Activated CD4-positive, alpha-beta T cell treated with anti-CD3 and anti-CD28 coated beads for 1 hour (primary cell): ENCODE measurements at places on chromosomes 16 and 17.

- DNase-seq, result no peak
Observed at GRCh38 chr17:4833941-4834680, 971 bp downstream of the MINK1 start.

- DNase-seq, result no peak
Observed at GRCh38 chr17:924711-925475, 54.7 kb downstream of the NXN start.

DNA sequence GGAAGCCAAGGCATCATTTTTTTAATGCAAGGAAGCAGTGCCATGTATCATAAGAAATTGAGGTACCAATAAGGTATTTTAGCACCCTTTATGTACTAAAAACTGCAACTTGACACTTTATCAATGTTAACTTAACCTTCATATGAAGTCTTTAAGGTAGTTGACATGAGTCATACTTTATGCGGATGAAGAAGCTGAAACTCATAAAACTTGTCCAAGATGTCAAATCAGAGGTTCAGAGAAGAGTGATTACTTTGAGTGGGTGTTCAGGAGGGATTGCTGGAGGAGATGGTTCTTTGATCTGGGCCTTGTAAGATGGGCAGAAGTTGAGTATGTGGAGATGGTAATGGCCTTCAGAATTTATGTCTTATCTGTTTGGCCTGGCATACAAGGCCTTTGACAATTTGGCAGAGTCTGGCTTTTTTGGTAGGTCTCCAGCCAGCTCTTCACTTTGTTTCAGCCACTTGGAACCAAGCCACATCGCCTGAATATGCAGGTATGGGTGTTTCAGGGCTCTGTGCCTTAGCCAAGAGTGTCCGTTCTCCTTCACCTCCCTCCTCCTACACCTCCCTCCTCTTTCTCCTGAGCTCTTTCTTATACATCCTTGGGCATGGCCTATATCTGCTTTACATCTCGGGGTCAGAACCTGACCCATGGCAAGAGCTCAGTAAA is 23.7 kb downstream of the YPEL2 start:
- DNase-seq, result no peak

- no peak for DNase-seq
Observed at GRCh38 chr16:69890114-69890891, 60.8 kb upstream of the CLEC18A start.

GRCh38 chr17:30717291-30718098 is 107.0 kb downstream of the CRLF3 start:
- no peak for DNase-seq

GRCh38 chr16:35798885-35799426 is 2339.5 kb downstream of the TP53TG3F start:
- no peak for DNase-seq

GRCh38 chr16:66568355-66568754 is 2.1 kb downstream of the CMTM1 start:
- no peak for DNase-seq

- no peak for DNase-seq
Observed at GRCh38 chr17:40921026-40921425, 16.4 kb downstream of the KRT23 start.

DNA sequence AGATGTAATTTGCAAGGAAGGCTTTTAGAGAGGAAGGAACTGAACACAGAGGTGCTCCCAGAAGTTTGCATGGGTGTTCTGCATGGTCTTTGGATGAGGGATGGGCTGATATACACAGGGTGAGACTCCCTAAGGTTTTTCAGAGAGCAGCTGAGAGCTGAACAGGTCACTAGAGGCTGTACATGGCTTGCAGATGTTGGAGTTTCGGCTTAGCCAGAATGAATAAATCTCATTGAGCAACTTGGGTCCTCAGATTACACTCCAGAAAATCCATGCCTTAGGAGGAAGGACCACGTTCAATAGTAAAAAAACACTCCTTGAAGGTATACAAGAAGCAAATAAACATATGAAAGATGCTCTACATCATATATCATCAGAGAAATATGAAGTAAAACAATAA is 7.5 kb upstream of the ITGB3 start:
- DNase-seq, result no peak

DNA sequence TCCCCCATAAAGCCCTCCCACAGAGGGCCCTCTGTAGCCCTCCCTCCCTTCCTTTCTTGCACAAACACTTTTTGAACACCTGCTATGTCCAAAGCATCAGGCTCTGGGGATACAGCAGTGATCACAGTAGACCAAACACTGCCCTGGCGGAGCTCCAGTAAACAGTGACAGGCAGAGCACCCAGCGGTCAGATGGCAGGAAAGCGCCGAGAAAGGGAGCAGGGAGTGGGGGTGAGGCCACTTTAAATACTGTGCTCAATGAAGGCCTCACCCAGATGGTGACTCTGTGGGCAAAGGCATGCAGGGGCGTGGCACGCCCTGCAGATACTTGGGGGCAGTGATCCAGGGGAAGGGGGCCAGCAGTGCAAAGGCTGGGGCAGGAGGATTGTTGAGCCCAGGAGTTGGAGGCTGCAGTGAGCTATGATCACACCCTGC is 7.6 kb downstream of the PRR29 start:
- no peak for DNase-seq

DNA sequence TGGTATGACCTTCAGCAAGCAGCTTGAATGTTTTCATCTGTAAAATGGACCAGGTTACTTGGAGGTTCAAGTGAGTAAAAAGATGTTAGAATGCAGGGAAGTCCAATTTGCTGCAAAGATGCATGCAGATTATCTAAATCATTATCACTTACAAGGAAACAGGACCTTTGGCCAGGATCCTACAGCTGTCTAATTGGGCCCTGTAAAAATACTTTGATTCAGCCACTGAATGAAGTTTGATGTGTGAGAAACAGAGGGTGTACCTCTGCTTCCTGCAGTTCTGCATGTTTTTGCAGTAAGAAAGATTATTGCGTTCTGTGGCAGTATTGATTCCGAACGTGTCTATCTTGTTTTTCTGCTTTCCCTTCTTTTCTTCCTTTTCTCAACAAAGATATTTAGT is 10.2 kb downstream of the CDH13 start:
- DNase-seq, result no peak

DNA sequence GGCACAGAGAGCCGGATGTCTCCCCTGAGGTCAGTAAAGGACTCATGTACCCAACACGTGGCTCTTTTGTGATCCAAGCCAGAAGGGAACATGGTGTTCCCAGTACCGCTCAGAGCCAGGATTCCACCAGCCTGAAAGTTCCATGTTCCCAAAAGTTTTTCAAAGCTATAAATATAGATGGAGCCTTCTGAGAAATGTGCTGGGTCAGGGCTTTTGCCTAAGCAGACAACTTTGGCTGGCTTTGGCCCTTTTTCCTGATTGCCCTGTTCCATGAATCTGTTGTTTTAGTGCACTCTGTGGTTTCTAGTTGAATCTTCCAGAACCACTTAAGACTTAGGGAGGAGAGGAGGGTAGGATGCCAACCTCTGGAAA is 128.5 kb upstream of the HS3ST2 start:
- no peak for DNase-seq

- DNase-seq, result no peak
Observed at GRCh38 chr17:57966875-57967274, 11.7 kb upstream of the CUEDC1 start.

- DNase-seq, result no peak
Observed at GRCh38 chr17:82077617-82078358, 12.2 kb upstream of the DUS1L start.

GRCh38 chr16:24478401-24478800 is 61.0 kb upstream of the RBBP6 start:
- DNase-seq, result no peak

- no peak for DNase-seq
Observed at GRCh38 chr17:50424246-50424995, 1.6 kb upstream of the ACSF2 start.

DNA sequence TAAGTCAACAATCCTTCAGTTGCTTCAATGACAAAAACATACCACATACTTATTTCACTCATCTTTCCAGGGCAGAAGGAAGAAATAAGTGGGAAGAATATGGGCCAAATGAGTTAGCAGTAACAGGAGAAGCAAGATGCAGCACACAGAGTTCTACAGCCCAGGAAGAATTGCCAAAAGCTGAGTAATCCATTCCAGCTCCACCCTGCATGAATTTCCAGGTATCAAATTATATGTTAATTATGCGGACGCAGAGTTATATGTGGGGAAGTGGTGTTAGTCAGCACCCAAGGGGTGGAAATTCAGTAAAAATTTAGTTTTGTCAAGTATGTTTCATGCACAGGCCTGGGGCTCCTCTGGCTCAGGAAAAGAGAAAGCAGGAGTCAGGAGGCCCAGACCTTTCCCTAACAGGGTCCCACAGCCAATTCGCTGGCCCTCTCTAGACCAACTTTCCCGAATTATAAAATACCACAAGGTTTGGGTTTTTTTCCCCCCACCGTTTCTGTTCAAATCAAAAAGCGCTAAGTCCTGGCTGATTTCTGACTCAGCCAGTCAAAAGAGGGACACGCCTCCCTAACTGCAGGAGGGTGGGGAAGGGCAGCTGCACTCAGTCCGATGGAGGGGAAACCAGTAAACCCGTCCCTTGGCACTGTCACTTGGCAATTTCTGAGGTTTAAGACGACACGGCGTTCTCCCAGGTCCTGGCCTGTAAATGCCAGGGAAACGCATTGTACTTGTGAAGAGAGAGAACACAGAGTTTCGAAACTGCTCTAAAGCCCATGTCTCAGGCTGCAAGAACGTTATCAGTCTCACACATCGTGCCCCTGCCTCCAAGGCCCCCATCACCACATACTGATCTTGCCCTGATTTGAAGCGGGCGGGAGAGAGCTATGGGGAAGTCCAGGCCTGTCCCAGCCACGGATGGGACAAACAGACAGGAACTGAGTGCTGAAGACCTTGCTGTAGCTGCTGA is 58.1 kb downstream of the ZFHX3 start:
- DNase-seq, result no peak

DNA sequence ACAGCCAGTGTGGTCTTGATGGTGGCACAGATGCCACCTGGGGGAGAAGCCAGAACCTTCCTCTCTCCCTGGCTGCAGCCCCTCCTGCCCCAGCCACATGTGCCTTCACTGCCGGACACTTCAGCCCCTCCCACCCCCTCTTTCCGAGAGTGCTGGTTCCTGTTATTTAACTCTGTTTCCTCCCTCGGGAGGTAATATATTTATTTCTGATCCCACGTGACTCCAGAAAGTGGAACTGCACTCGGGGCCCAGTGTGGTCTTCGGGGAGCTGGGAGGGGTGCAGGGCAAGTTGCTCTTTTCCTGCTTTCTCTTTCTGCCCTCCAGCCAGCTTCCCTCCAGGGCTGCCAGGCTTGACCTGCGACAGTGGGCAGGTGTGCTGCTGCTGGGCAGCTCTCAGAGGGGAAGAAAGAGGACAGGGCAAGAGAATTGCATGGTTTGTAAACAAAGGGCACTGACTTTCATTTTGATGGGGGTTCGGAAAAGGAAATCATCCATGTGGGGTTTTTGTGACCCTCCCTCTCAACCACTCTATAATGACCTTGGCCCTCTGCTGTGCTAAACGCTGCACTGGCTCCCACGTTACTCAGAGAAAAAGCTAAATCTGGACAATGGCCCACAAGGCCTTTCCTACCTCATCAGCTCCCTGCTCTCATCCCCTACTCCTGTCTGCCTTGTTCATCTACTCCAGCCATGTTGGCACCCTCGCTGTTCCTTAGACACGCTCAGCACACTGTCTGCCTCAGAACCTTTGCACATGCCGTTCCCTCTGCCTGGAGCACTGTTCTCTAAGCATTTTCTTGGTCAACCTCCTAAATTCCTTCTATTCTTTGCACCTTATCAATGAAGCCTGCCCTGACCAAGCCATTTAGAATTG is 8.2 kb upstream of the CIITA start:
- no peak for DNase-seq

GRCh38 chr16:74297145-74297665 is 591 bp downstream of the PSMD7 start:
- DNase-seq, result no peak

- peak; percentile 79 for DNase-seq
Observed at GRCh38 chr16:637081-638018, 1.2 kb upstream of the METTL26 start.

GRCh38 chr17:40666331-40666730 is 1.4 kb upstream of the KRT222 start:
- DNase-seq, result no peak

- no peak for DNase-seq
Observed at GRCh38 chr16:57798953-57799599, 3.2 kb downstream of the KIFC3 start.

GRCh38 chr17:76479515-76480060 is 12.2 kb downstream of the AANAT start:
- no peak for DNase-seq

DNA sequence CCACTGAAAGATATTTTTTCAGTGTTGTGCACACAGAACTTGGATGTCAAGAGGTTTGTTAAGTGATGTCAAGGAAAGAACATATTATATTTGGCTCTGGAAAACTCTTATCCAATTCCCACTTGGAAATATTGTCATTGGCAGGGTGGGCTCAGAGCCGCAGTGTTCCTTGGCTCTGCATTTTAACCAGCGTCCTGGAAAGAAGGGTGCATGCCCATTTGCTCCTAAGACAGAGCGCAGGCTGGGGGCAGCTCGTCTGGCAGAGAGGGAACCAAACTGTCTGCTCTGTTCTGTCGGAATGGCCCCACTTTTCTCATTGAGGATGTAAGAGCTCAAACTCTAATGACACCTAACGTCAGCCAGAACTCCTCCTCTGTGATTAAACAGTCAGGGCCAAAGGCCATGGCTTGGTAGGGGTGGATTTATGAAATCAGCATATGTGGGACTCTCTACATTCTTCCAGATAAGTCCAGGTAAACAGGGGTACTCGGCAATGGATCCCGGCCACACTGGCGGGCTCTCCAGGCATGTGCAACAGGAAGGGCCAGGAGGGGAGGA is 18.0 kb downstream of the SLC47A1 start:
- no peak for DNase-seq

DNA sequence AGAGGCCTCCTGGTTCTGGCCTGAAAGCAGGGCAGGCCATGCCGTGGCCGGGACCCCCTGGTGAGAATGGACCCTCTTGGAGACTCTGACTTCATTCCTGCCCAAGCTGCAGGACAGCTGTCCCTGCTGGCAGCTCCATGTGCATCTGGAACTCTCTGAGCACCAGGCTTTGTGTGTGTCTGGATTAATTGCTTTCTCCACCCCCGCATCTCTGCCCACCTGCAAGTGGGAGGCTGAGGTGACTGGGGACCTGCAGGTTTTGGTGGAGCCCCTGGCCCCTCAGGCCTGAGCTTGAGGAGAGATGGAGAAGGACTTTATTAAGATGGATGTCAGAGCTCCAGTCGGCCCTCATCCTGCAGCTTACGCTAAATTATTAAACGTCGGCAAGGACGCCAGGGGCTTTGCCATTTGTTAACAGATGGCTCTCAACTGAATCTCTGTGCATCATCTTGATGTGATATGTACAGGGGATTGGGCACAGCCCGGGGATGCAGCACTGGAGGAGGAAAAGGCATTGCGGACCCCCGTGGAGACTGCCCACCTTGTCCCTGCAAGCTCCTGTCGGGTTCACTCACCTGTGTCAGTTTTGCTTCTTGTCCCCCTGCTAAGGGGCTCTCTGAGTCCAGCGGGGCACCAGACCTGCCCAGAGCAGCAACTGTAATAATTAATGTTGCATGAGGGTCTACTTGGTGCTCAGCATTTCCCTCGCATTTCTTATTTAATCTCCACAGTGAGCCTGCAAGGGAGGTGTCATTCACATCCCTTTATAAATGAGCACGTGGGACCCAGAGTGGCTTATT is 154.1 kb upstream of the RPL38 start:
- no peak for DNase-seq
